ENCODE measurements at places on chromosomes 2 and 18.

GRCh38 chr2:79630060-79630459 lies 117.2 kb downstream of the CTNNA2 start:
- DNase-seq, result no peak

DNA sequence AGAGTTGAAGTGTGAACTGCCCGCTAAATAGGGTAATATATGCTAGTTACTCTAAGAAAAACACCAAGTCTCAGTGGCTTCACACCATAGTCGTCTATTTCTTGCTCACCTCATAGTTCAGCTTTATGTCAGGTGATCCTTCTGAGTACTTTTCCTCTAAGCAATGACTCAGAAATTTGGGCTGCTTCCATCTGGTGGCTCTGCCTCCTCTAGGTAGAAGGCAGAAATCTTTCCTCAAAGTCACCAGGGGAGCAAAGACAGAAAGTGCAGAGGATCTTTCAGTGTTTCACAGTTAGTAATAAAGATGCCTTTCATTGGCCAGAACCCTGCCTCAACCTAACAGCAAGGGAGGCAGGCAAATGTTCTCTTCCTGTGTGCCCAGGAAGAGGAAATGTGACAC lies 17.3 kb downstream of the CDH20 start:
- no peak for DNase-seq

- peak; percentile 5 for DNase-seq
These were observed 57.0 kb downstream of the CIB4 start for GRCh38 chr2:26584191-26584590.

GRCh38 chr2:1912771-1913170 lies 168.5 kb upstream of the PXDN start:
- DNase-seq, result no peak

- no peak for DNase-seq
These were observed 189.0 kb downstream of the BCL11A start for GRCh38 chr2:60364491-60364890.

- no peak for DNase-seq
These were observed at the start of gene BAZ2B for GRCh38 chr2:159616286-159616701. Gene BAZ2B (minus strand): TSS chr2:159616548. CDS start chr2:159478719, 137,829 bp downstream.

DNA sequence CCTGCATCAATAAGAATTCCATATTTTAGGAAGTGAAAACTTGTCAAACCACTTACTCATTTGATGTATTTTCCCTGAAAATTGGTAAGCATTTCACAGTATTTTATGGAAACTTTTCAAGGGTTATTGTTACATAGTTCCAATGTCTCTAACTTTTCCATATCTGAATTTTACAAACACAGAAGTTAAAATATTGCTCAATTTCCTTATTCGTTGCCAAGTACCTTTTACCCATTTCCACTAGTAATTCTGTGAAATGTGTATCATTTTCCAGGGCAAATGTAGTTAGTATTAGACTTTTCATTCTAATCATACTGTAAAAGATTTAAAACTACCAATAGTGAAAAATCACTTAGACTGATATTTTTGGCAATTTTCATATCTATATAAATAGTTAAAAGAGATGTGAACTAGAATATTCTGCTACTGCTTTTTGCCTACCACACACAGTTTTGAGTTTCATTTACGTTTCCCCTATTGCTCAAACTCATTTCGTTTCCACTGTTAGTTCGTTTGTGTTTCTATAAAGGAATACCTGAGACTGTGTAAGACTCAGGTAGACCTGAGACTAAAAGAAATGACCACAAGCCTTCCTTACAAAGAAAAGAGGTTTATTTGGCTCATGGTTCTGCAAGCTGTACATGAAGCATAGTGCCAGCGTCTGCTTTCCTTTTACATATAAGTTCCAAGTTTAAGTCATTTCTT lies 86.3 kb downstream of the PMS1 start:
- DNase-seq, result no peak

GRCh38 chr2:136495636-136496035 lies 269.7 kb upstream of the THSD7B start:
- no peak for DNase-seq
